ENCODE measurements at places on chromosomes 11 and 22.

DNA sequence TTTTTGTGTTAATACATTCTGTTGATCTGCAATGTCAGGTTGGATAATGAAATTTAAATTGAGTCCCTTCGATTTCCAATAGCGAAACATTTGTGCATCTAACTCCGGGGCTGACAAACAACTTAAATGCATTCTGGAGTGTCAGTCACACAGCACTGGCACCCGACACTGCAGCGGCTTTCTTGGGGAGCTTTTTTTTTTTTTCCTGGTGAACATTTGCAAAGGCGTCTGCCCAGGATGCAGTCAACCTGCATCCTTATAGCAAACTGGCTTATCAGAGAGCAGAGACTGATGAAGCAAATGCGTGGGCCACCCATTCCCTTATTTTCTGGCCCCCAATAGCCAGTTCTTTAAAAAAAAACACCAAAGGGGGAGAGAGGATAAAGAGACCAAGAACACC lies 1167.7 kb downstream of the LRRC4C start:
- DNase-seq = no peak

DNA sequence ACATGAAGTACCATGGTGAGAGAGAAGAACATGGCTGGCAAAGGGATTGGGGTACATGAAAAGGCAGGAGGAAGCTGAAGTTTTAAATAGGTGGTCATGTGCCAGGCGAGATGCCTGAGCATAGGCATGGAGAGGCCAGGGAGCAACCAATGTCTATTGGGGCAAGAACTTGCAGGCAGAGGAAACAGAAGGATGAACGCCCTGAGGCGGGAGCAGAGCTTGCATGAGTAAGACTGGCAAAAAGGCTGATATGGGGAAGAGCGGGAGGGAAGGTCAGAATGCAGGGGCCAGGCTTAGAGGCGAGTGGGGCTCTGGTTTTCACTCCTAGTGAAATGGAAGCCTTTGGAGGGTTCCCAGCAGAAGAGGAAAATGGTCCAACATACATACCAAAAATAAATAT lies 52.5 kb upstream of the VSTM5 start:
- no peak for DNase-seq

DNA sequence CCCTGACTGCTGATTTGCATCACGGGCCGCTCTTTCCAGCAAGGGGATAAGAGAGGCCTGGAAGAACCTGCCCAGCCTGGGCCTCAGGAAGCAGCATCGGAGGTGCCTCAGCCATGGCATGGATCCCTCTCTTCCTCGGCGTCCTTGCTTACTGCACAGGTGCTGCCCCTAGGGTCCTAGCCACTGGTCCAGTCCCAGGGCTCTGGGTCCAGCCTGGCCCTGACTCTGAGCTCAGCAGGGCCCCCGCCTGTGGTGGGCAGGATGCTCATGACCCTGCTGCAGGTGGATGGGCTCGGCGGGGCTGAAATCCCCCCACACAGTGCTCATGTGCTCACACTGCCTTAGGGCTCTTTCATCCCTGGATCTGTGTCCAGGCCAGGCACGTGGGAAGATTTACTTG lies 7.0 kb upstream of the IGLL5 start:
- no peak for DNase-seq

GRCh38 chr11:123457187-123457770 lies 27.2 kb downstream of the GRAMD1B start:
- no peak for DNase-seq

DNA sequence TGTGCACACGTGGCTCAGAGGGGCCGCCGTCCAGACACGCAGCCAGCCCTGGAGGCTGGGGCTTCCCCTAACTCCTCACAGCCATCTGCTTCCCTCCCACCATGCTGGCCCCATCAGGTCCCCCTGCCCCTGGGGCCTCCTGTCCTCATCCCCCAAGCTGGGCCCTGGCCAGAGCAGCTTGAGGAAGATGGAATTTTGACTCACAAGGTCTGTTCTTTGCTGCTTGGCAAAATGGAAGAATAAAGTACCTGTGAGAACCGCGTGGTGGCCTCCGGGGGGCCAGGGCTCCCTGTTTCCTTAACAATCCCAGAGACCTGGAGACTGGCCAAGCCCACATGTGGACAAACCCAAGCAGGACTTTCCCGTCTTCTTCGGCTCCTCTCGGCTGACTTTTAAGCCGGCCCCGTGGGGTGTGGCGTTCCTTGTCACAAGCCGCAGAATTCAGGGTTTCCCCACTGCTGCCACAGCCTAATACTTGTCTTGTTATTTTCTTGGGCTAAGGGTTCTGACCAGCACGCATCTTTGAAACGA lies 872.8 kb downstream of the BRD1 start:
- DNase-seq = no peak

- DNase-seq = no peak
Measured at GRCh38 chr22:46998331-46998730, 235.9 kb downstream of the TBC1D22A start.

- DNase-seq = no peak
Measured at GRCh38 chr11:15053191-15053685, 20.2 kb upstream of the CALCB start.

DNA sequence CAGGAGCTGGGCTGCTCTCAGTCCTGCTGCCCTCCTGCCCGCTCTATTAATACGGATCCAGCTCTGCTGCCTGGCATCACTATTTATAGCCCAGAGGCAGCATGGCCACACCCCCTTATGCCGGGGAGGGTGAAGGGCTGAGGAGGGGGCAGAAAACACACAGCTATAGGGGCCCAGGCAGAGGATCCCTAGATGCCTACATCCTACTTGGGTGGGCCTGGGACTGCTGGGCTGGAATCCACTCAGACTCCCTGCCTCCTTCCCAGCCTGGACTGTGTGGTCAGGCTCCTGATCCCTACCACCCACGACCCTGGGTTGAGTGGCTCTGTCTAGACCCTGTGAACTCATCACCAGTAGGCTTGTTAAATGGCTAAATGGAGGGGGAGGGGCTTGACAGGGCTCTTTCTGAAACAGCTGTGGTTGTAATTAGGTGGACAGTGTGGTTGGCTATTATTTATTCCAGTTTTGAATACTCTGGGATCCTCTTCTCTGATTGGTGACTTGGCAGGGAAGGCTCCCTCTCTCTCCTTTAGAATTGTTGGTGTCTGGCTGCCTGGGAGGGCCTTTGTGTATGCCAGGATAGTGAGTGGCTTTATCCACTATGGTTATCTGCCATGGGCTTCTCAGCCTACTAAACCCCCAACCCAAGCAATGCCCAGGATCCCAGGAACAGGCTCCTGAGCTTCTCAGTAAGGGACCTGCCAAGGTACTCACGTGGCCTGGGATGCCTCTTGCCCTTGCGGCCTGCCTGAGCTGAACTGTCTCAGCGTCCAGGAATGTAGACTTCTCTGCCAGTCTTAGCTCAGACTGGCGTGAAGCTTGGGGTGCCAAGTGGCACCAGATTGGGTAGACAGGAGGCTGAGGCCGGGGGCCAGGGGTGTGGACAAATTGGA lies 15.2 kb downstream of the PHLDB1 start:
- no peak for DNase-seq

DNA sequence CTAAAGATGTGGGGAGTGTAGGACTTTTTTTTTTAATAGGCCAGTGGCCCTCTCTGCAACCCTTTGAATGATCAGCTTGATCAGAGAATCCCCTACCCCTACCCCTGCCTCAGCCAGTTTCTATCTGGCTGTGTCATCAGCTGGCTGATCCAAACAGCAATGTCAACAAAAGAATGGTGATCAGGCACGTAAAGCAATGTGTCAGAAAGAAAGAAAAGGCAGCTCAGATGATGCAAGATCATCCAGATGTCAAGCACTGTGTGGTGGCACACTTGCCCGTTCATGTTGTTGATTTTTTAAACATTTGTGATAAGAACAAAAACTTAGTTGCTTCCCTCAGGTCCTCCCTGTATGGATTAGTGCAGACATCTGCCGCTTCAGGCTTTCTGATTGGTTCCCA lies 26.3 kb upstream of the EHF start:
- DNase-seq = no peak

- no peak for DNase-seq
Measured at GRCh38 chr11:126456089-126456488, 100.6 kb downstream of the ST3GAL4 start.

DNA sequence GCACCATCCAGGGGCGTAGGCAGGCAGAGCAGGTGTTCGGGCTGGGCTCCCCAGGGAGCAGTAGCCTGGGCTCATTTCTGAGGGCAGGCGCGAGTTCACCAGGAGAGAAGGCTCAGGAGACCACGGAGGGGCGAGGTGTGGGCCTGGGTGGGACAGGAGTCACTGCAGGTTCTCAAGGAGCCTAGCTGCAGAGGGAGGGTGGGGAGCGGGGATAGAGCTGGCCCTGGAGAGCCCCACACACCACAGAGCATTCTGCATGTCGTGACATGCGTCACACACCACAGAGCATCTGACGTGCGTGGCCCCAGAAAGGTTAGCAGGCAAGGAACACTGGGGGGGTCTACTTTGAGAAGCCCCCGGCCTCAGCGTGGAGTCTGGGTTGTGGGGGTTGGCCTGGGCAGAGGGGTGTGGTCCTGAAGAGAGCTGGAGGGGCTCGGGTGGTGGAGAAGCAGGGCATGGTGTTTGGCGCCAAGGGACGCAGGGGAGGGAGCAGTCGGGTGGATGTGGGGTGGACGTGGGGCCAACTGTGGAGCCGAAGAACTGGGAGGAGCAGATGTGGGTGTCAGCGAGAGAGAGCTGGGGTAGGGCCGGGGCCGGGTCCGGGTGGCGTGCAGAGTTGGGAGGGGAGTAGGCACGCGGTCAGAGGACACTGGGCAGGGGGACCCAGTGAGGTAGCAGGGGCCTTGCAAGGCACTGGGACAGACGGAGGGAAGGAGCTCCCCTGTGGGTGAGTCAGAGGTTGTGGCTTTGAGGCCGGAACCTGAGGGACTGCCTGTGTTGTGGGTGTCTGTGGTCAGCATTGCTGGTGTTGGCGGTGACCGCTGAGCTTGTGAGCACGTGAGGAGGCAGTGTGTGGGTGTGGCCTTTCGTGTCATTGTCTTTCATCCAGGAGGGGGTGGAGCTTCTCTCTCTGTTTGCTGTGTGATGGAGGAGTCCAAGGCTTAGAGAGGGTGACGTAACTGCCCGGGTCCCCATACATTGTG lies 25.5 kb downstream of the CTTN start:
- DNase-seq = no peak

DNA sequence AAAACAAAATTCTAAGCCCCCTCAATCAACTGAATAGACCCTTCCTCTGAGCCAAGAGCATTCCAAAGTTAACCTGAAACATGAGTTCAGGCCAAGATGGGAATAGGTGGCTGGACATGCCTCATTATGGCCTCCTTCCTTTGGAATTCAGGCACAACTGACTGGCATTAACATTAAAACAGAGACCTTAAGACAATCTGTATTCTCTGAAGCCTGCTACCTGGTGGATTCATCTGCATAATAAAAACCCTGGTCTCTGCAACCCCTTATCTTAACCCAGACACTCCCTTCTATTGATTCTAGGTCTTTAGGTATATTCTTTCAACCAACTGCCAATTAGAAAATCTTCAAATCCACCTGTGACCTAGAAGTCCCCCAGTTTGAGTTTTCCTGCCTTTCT lies 66.3 kb downstream of the JRKL start:
- no peak for DNase-seq

- no peak for DNase-seq
Measured at GRCh38 chr11:23212807-23213206, 352.5 kb upstream of the CCDC179 start.

DNA sequence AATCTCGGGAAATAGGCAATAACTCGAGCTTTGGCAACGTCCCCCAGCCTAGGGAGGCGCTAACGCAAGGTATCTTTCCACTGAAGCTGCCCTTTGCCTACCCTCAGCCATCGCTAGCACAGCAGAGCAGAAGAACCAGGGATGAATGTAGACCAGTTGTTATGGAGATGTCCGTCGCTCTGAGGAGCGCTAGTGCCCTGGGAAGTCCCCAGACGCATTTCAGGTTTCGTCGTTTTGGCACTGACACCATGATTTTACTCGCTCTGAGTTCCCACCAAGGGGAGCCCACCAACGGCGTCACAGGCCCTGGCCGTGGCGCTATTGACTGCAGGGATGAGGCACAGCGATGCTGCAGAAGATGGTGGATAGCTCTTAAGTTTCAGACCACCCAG lies 22.7 kb upstream of the BDNF start:
- DNase-seq = no peak

DNA sequence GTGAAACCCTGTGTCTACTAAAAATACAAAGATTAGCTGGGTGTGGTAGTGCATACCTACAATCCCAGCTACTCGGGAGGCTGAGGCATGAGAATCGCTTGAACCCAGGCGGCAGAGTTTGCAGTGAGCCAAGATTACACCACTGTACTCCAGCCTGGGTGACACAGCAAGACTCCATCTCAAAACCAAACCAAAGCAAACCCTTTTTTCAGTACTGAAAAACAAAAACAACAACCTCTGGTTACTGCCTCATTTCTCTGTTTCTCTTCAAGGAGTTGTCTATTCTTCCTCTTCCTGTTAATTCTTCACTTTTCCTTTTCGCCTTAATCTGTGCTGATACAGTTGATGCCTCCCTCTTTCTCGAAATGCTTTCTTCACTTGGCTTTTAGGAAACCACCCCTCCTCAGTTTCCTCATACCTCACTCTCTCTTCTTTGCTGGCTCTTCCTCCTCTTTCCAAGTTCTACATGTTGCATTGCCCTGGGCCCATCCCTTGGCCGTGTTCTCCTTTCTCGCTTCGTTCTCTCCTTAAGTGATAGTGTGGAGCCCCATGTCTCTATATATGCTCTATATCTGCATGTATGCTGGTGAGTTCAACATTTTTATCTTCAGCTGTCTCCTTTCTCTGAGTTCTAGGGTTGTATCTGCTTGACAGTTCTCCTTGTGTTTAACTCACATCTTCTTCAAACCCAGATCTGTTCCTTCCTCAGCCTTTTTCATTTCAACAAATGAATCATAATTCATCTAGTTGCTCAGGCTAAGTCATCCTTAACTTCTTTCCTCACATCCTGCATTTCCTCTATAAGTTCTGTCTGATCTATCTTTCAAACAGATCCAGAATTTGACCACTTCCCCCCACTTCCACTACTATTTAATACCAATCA lies 37.1 kb downstream of the NUCB2 start:
- DNase-seq = no peak

- no peak for DNase-seq
Measured at GRCh38 chr22:25493794-25494193, 70.7 kb upstream of the GRK3 start.

DNA sequence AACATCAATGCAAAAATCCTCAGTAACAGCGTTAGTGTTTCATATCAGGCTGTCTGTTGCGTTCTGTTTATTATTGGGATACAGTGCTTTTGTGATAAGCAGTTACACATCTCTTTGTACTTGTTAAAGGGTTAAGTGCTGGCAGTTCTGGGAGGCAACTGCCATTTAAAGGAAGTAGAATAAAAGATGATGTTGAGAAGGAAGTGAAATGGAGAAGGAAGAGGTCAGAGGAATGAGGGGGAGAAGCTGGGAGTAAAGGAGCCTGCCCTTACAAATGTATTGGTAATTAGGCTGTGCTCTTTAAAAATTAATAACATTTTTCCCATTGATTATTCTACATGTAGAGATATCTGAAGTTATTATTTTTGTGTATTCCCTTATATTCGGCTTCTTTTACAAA lies 674.7 kb downstream of the NTM start:
- DNase-seq = no peak

- no peak for DNase-seq
Measured at GRCh38 chr22:25624476-25624875, 60.0 kb downstream of the GRK3 start.

Data from smooth muscle cell of the brain vasculature (primary cell).